Activated naive CD4-positive, alpha-beta T cell (primary cell): ENCODE measurements at places on chromosomes 1 and 21.

GRCh38 chr1:230262867-230263567 is 163.1 kb downstream of the PGBD5 start:
- no peak for DNase-seq

DNA sequence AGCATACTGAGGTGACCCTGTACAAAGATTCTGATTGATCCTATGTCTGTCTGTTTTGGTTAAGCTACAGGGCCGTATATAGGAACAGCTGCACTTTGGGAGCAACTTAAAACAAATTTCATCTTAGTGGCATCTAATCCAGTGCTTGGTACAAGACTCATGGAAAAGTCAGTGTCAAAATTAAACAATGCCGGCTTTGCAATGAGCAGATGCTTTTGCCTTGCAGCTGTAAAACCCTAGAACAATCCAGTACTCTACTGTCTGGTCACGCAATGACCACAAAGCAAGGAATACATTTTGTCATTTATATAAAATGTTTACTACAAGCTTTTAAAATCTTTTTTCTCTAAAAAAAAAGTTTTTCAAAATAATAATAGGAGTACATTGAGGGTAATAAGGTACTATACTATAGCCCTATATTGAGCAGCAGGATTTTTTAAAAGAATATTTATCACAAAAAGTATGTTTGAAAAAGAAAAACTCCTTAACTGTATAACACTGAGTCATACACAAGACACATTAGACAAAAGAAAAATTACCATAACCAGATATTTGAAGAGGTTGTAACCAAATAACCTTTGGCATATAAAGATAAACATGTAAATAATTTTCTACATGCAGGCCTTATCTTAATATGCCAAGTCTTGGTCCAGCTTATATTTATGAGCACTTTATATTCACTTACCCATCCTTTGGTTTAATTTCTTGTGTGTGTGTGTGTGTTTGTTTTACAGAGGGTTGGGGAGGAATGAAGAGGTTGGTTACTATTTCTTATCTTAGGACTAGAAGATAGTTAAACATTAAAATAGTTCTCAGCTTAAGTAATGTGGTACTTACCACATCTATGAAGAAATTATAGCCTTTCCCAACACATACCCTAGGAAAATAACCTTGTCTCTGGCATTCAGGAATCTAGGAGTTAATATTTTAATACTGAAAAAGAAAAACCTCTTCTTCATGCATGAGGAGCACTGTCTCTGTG is 262.3 kb downstream of the FAF1 start:
- DNase-seq, result no peak

GRCh38 chr1:35062518-35063196 is 16.5 kb upstream of the ZMYM1 start:
- no peak for DNase-seq

GRCh38 chr1:25110036-25110435 is 122.3 kb downstream of the SYF2 start:
- DNase-seq, result no peak

DNA sequence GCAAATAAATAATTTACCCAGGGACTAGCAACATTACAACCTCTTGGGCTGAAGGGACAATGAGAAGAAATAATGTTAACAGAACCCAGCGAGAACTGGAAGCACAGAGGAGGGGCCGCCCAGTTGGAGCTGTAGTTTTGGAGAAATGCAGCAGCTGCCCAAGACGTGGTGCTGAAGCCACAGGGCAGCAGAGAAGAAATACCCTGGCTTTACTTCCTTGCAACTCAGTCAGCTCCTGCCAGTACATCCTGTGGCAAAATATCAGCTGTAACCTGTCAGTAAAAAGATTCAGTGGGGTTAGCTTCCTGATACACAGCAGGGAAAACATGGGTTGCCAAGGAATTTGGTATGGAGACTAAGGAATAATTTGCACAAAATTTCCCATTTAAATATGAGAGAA is 283.6 kb upstream of the USP25 start:
- no peak for DNase-seq

DNA sequence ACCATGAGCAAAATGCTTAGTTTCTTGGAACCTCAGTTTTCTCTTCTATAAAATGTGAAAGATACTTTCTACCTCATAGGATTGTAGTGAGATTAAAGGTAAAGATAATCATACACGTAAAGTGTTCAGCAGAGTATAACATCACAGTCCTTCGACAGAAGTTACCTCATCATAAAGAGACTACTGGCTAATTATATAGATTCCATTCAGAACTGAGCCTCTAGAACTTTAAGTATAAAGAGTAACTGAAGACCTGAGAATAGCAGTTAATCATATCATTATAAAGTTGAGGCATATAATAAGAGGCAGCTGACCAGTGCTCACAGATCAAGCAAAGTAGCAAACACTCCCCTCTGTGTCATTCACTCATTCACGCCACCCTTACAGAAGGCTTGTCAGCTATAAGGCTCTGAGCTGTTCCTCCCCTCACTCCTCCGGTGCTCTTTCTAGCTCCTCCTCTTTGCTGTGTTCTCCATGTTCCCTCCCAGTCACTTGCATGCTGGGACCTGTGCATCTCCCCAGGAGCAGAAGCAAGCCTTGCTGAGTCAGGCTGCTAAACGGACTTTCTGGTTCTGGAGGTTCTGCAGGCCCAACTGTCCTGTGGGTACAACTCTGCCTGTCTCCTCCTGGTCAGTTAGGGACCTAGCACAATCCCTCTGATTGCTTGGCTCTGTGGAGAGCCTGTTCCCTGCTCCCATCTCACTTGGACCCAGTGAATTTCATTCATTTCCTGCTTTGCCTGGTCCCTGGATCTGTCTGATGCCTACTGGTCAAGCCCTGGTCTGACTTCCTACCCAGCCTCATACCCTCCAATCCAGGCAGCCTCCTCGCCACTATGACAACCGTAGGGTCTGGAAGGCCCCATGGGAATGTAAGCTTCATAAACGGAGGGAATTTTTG is 28.3 kb upstream of the LY9 start:
- no peak for DNase-seq

- peak; percentile 72 for DNase-seq
Observed at GRCh38 chr21:42309753-42310213, 5.4 kb downstream of the TFF3 start.

- peak; percentile 35 for DNase-seq
Observed at GRCh38 chr21:31558189-31558961, 101.1 kb upstream of the SOD1 start.
